T-helper 9 cell (primary cell): ENCODE measurements at places on chromosomes 13 and 19.
A peak's percentile ranks its signal among the peaks of the same experiment; 100 is the strongest.

DNA sequence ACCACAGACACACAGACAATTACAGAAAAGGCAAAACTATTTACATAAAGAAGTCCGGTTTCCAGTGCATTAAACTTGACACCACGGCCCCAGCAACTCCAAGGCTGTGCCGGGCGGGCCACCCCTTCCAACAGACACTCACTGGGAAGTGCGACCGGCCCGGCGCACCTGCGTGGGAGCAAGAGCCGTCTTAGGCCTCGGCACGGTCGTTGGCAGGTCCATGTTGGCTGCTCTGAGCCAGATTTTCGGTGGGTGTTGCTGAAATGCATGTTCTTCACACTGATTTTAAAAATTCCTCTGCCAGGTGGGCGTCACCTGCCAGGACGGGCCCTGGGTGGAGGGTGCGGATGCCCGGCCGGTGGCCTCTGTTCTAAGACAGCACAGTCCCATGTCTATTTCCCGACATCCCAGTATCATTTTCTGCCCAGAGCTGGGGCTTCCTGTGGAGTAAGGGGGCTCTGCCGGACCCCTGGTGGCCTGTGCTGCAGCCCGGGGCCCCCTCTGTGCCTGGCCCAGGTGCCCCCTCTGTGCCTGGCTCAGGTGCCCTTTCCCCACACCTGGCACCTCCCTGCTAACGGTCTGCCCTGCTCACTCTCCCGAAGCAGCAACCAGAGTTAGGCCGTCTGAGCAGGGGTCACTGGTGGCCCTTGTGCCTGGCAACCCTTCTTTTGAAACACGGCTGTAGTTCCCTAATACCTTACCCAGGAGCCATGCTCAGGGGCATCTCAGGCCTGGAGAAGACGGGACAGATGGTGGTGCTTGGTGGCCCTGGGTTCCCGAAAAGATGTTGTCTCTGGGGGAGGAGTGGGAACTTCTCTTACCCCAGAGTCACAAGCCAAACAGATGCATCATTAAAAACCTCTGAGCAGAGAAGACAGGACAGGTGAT, 9.2 kb downstream of the TMEM255B start:
- DNase-seq = no peak

DNA sequence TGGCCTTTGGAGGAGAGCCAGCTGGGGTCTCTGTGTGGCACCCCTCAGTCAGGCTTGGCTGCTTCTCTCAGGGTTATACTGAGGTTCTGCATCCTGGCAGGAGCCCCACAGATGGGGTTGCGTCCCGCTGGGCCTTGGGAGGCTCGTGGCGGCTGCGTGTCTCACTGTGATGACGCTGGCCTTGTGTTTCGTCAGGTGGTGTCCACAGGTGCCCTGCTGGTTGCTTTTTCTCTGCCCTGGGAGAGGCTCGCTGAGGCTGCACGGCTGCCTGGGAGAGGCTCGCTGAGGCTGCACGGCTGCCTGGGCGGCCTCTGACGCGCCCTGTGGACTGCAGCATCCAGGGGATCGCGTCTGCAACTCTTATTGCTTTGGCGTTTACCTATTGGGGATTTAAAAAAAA, 15.4 kb downstream of the DOT1L start:
- DNase-seq = no peak

DNA sequence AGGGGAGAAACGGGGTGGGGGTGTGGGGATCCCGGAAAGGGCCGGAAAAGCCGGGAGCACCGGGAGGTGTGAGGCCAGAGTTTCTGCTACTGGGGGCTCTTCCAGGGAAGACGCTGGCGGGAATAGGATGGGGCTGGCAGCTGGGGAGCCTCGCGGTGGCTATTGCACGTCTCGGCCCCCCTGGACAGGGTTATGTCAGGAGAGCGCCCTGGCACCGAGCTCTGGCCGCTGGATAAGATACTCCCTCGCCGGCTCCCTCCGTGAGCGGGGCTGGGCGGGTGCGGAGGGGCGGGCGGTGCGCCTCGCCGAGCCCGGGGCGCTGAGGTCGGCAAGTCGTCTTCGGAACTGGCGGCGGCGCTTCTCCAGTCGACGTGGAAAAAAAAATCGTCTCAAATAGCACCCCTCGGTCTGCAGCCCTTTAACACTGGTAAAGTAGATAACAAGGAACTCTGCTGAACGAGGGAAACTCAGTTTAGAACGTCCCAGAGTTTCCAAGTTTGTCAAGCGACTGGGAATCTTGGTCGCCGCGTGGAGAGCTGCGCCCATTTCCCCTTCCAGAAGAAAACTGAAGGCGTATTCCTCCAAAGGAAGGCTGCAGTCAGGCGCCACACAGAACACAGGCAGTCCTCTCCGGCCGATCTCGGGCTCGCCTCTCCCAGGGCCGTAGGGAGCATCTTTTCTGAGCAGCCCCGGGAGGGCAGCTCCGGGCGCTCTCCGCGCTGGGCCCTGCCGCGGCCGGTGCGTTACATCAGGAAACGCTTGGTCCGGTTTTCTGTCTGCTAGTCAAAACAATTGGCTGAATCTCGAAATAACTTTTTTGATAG, 115.1 kb downstream of the KCNRG start:
- DNase-seq = peak; percentile 25

- no peak for DNase-seq
These were observed 26.9 kb upstream of the KL start for GRCh38 chr13:32989290-32989667.

GRCh38 chr19:17303940-17304267, 679 bp upstream of the ABHD8 start:
- no peak for DNase-seq

DNA sequence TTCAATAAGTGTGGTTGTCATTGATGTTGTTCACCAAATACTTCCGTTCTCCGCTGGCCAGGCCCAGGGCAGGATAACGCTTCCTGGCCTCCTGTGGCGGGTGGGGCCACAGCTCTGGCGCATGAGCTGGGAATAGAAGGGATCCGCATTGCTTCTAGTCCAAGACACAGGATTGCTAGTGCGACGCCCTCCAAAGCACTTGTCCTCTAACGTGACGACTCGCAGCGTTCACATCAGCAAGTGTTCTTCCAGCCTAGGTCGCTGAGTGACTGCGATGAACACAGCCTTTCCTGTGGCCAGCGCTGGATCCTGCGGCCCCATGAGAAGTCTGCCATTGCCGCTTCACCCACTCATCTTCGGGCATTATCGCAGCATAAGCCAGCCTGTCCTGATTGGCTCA, 39.4 kb downstream of the VSTM2B start:
- DNase-seq = no peak

- DNase-seq = no peak
These were observed 6.4 kb upstream of the TBXA2R start for GRCh38 chr19:3612901-3613741.

- DNase-seq = no peak
These were observed 11.1 kb downstream of the PTBP1 start for GRCh38 chr19:808423-808775.

DNA sequence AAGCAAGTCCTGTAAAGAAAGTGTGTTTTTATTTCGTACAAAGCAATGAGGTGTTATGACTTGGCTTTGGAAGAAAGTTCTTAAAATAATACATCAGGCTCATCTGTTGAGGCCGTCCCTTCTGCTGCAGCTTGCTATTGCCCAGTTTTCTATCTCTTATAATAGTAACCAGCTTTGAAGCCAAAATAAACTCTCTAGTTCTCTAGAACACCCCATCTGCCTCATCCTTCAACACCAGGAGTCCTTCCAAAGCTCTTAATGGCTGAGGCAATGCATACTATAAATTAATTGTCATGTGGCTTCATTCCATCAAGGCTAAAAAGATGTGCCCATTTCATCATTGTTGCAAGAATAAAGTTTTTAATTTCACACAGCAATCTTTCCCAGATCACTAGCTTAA, 49.4 kb upstream of the IPO5 start:
- DNase-seq = no peak

- no peak for DNase-seq
These were observed 25.1 kb downstream of the VAV1 start for GRCh38 chr19:6797646-6798045.

GRCh38 chr19:40284251-40284500, 969 bp downstream of the AKT2 start:
- DNase-seq = no peak

DNA sequence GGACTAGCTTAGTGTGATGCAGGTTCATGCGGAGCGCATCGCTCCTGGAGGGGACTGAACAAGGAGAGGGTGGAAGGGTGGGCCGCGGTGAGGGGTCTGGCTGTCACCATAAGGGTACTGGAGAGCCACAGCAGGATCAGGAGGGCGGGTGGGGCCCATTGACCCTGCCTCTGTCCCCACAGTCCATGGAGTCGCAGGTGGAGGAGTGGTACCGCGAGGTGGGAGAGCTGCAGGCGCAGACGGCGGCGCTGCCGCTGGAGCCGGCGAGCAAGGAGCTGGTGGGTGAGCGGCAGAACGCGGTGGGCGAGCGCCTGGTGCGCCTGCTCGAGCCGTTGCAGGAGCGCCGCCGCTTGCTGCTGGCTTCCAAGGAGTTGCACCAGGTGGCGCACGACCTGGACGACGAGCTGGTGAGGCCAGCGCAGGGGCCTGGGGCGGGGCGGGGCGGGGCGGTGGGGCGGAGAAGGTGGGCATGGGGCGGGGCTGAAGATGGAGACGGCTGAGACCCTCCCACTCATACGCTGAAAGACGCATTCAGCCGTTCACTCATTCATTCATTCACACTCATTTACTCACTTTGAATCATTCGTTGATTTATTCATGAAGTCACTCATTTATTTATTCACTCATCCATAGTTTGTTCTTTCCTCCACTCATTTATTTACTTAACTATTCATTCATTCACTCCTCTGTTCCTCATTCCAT, 27.5 kb upstream of the SHKBP1 start:
- DNase-seq = peak; percentile 66

DNA sequence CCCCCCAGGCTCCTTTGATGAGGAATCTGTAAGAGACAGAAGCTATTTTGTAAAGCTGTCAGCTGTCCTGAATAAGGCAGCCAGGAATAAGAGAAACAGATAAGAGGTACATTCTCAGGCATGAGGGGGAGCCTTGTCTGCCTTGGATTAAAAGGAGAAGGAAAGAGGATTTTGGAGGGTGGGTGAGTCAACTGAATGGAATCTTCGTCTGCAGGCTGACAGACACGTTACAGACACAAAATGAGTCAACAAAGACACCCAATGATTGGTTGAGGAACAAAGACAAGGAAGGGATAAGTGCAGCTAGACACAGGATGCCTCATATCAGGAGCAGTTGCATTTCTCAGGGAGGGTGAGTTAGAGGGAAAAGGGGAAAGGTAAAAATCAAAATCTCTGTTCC, 162.5 kb downstream of the OLFM4 start:
- DNase-seq = no peak

DNA sequence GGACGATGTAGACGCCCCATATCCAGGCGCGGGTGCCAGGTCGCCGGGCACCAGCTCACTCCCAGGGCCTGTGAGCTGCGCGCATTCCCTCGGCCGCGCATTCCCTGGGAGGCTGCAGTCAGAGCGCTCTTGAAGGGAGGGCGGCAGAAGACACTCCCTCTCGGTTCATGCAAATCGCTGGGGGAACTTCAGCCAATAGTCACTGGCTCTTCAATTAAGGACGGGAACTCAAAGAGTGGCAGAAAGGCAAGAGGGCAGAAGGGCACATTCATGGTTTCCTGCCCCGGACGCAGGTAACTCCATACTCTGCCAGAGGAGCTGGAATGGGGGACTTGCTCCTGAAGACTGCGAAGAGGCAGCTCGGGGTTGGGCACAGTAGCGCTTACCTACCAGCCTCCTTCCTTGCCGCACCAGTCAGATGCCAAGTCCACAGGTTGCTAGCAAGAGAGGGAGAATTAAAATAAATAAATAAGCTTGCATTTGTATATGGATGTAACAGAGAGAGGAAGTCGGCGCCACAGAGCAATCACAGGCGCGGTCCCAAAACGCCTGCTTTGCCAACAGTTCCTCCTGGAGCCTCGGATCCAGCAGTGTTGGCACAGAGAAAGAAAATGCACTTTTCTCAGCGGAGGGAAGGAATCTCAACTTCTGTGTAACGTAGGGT, 459 bp downstream of the PCDH20 start:
- no peak for DNase-seq

GRCh38 chr13:110563463-110563774, 1.9 kb upstream of the RAB20 start:
- no peak for DNase-seq

GRCh38 chr19:51439021-51439465, 19.2 kb downstream of the SIGLEC8 start:
- no peak for DNase-seq

GRCh38 chr19:29873024-29873800, 61.4 kb downstream of the CCNE1 start:
- peak; percentile 68 for DNase-seq

DNA sequence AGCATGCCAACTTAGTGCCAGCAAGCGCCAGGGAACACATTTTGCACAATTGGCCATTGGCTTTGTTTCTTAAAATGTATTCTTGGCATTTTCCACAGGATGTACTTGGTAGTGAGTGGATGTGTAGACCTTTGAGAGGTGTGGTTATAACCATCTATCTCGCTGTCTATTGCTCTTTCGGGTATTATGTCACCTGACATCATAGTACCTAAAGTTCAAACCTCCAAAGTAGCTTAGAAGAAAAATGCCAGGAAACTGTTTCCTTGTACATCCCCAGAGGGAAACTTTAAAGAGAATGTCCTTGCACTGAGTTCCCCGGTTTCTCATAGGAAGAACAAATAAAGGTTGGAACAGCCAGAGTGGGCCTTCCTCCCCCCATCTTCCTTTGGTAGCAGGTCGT, 87.6 kb downstream of the FGF9 start:
- DNase-seq = no peak

- peak; percentile 40 for DNase-seq
These were observed 822 bp upstream of the ZNF274 start for GRCh38 chr19:58181902-58182576.

GRCh38 chr19:3065675-3066357, 3.5 kb upstream of the TLE5 start:
- no peak for DNase-seq

DNA sequence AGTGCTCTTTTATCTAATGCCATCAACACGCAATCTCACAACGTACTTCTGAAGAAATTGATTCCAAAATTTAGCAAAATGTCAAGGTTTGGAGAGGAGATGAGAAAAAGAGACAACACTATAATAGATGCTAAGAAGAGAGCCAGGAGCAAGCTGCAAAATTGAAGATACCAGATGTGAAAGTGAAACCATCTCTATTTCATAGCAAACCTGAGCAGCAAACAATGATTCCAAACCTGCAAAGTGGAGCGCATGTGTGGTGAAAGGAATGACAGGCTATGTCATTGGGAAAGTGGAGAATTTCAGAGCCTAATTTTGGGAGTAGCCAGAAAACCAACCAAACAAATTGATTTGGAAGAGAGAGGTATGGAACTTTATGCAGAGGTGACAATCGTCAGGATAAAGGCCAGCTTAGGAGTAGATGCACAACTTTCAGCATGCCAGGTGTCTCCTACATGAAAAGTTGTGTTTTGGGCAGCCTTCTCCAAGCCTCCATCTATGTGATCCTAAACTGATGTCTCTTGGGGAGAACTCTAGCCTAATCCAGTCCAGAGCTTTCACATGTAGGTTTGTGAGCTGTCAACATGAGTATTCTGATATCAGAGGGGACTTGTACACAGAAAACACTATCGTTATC, 158.4 kb upstream of the FNDC3A start:
- no peak for DNase-seq

- no peak for DNase-seq
These were observed 556.3 kb downstream of the PCDH17 start for GRCh38 chr13:58187881-58188280.
